ENCODE measurements at places on chromosomes 16 and 17. TPM values are rescaled to one million over a fixed set of nuclear protein-coding genes. Genes with fewer than 3 reads are reported as not detected.

Gene WNT9B
- total RNA-seq, result not detected

Gene MYOCD
- total RNA-seq, result not detected

Gene ST6GALNAC2
- total RNA-seq, result 1.2 TPM

Gene ELOB
- total RNA-seq, result 158 TPM

Gene EPOP
- total RNA-seq, result 30.3 TPM

Gene KRT31
- total RNA-seq, result not detected

Gene HDAC5
- 34.7 TPM for total RNA-seq

Gene TEPSIN
- total RNA-seq, result 55.0 TPM

All from activated T-cell treated with anti-CD3 and anti-CD28 coated beads, Interleukin-2, amount 50 U/mL, for 72 hours (primary cell).